Left colon (tissue), 2 donors: ENCODE measurements at places on chromosomes 7 and 10.

- DNase-seq: no peak
These were observed 19.7 kb downstream of the ESYT2 start for GRCh38 chr7:158809596-158809995.

DNA sequence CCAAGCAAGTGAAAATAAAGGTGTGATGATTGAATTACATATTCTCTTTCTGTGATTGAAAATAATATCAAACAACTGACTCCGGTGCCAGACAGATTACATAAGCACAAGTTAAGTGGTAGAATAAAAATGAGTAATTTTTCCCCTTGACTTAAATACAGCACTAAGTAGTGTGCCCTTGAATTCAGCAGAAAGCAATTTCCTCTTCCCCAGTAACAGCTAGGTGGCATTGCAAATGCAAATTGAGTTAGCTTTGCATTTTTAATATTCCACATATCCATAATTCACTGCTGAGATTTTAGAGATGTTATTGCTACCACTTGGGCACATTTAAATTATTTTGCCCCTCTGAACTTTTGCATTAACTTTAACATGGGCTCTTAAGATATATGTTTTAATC is 89.8 kb upstream of the NPVF start:
- no peak for DNase-seq

GRCh38 chr10:49654036-49654693 is 25.3 kb upstream of the C10orf53 start:
- no peak for DNase-seq

DNA sequence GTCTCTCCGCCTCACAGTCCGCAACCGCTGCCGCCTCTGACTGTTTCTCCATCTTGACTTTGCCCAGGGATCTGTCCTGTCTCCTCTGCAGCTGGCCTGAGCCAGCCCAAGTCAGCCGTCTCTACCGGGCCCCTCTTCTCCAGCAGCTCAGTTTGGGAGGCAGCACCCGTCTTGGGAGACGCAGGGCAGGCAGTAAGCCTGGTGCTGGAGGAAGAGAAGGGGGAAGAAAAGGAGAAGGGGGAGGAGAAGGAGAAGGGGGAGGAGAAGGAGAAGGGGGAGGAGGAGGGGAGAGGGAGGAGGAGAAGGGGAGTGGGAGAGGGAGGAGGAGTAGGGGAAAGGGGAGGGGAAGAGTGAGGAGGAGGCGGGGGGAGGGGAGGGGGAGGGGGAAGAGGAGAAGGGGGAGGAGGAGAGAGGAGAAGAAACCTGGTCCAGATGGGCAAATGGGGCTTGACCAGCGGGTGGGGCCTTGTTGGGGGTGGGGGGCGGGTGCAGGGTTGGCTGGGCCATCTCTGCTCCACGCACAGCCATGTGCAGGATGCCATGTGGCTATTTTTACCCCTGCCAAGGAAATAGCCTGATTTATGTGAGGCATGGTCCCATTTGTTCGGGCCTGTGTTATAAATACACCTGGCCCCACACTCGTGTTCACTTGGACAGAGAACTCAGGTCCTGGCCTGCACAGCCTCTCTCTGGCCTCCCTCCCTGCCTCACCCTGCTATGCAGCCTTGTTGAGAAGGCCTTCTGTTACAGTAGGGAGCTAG is 35.9 kb upstream of the FZD9 start:
- DNase-seq: no peak

DNA sequence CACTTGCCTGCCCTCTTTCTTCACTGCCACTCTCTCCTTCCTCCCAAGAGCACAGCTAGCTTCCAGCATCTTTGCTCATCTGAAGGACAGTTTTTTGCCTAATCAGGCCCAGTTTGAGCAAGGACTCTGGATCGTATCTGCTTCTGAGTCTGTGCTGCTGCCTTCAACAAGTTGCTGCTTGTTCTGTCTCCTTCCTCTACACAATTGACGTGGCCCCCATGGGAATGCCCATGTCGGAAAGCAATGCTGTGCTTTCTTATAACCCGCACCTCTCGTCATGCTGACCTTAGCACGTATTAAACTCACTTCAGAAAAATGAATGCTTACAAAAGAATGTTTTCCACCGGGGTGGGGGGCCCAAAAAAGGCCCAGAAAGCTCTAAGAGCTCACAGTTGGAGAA is 324.7 kb upstream of the C7orf33 start:
- no peak for DNase-seq

DNA sequence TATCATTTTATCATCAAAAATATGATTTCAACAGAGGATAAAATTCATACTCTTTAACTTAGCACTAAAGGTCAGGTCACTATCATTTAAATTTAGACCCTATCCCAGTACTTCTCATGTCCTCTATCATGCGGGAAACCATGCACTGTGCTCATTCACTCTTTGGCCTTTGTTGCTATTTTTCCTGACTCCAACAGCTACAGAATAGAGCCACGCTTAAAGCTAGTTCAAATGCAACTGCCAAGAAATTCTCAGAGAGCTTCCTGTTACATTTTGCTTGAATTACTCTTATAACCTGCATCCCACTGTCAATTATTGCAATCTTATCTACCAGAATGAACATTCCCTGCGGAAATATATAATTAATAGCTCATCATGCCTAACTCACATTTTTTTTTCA is 58.3 kb downstream of the SEMA3A start:
- DNase-seq: no peak

GRCh38 chr7:55387062-55387965 is 22.2 kb downstream of the LANCL2 start:
- DNase-seq: no peak

GRCh38 chr7:929311-929711 is 25.2 kb downstream of the ADAP1 start:
- DNase-seq: peak; percentile 24

DNA sequence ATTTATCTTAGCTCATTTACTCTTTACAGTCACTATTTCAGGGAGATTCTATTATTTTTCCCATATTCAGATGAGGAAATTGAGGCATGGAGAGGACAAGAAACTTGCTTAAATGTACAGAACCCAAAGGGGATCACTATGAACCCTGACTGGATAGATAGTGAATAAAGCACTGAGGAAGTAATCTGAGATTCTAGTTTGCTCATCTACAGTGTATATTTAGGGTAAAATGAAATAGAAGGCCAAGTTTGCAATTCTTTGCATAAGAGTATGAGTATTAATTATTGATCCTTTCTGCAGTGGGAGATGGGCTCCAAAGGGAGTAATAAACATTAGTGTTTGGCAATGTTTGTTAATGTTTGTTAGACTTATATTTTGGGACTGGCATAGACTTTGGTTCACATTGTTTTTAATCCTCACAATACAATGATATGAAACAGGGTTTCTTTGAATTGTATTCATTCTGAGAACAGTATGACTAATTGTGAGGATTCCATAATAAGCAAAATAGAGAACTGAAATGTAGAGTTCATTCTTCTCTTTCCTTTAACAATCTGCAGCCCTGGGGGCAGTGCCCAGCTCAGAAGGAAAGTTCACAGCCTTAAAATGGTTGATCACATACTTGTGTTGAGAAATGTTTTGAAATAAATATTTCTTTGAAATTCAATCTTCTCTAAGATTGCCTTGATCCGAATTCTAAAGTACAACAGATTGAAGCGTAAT is 131.0 kb upstream of the ZNF804B start:
- no peak for DNase-seq

DNA sequence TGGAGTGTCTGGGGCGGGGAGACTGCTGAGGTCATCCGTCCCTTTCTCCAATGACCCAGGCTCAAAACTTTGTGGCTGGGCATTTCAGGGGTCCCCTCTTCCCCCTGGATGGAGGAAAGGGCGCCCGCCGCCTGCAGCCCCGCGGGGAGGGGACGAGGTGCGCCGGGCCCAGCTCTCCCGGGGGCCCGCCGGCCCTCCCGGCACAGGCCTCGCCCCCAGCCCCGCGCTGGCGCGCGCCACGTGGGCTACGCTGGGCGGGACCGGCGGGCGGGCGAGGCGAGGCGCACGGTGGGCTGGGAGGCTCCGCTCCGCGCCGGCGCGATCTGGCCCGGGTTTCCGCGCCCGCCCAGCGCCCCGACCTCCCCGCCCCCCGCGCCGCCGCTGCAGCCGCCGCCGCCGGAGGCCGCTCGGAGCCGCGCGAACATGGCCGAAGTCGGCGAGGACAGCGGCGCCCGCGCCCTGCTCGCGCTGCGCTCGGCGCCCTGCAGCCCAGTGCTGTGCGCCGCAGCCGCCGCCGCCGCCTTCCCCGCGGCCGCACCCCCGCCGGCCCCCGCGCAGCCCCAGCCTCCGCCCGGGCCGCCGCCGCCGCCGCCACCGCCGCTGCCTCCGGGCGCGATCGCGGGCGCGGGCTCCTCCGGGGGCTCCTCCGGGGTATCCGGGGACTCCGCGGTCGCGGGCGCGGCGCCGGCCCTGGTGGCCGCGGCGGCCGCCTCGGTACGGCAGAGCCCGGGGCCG is at the start of gene FOXK1:
TSS of gene FOXK1 (plus strand) at position 410 of the 735 bp plus-strand sequence. CDS start at position 424, 14 bp downstream.
- peak; percentile 84 for DNase-seq

DNA sequence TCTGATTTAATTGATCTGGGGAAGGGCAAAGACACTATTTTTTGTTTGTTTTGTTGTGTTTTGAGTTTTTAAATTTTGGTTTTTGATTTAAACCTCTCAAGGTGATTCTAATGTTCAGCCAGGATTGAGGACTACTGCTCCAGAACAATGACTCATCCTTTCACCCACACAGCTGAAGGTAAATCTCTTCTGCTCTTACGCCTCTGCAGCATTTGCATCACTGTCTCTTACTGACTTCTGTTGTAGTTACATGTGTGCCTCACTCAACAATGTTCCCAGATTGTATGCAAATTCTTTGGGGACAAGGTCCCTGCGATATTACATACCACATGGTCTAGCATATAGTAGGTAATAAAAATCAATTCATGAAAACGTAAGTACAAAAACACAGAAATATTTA is 467.5 kb upstream of the LRRN3 start:
- DNase-seq: no peak

GRCh38 chr10:116408719-116409118 is 18.9 kb upstream of the PNLIPRP3 start:
- no peak for DNase-seq

DNA sequence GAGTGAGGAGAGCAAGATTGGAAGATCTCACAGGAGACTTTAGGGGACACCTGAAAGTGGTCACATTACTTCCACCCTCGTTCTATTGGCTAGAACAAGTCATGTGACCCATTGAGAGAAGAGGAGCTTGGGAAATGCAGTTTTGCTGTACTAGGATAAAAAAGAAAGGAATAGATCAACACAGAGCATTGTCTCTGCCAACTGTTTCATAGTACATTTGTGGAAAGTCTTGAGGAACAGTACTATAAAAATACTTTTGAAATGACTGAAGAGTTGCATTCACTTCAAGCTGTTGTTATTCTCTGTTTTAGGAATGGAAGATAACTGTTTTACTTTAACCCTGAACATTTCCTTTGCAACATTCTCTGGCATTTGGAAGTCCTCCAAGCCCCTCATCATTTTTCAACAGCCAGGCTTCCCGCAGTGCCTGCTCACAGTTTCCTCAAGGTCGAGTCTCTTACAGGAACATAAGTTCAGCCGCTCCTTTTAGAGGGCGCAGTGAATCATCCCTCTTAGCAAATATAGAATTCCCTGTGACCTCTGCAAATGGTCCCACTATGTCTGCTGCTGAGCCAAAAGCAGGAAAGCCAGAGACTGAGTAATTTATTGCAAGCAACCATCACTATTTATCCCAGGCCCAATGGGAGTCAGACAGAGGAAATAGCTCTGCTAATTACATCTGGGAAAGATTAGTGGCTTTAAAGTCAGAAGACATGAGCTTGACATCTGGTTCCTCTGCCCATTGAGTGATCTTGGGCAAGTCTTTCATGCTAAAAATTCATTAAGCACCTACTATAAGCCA is 40.7 kb downstream of the MRPL32 start:
- no peak for DNase-seq

GRCh38 chr7:28747404-28747803 is 210.7 kb downstream of the TRIL start:
- DNase-seq: no peak

GRCh38 chr7:158958618-158959017 is 102.3 kb downstream of the DYNC2I1 start:
- no peak for DNase-seq

DNA sequence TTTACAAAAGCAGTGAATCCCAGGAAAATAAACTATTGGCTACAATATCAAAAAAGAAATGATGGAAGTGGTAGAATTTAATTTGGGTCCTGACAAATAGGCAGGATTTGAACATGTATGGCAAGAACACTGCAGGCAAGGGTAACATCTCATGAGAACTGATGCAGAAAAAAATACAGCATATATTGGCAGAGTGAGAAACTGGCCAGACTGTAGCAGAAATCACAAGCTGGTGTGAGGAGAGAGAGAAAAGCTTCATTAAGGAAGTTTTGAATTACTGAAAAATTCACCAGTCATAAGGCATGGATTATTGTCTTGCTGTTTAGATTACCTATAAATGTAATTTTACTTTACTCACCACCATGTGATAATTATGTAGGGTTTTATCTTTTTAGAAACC is 77.4 kb downstream of the ZEB1 start:
- no peak for DNase-seq

DNA sequence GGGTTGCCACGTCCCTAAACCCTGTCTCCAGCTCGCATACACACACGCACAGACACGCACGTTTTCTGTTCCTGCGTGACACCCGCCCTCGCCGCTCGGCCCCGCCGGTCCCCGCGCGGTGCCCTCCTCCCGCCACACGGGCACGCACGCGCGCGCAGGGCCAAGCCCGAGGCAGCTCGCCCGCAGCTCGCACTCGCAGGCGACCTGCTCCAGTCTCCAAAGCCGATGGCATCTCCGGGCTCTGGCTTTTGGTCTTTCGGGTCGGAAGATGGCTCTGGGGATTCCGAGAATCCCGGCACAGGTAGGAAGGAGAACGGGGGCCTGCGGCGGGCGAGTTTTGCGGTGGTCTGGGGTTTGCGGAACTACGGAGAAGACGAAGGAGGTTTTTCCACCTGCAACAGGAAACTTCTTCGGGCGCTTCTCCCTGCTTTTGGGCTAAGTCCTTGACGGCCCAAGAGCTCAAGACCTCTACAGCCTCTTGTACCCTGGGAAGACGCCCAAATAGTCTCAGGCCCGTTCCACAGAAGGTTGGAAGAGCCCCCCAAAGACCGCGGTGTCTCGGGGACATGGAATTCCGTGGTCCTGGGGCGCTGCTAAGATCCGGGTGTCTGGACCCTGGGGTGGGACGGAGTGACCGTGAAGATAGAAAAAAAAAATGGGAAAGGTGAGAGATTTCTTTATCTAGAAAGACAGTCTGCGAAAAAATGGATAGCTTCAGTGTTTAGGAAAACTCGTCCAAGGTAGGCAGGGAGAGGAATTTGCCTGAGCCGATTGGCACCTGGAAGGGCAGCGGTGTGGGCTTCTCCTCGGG is at the start of gene GAD2:
TSS of gene GAD2 (plus strand) at position 190 of the 811 bp plus-strand sequence. CDS start at position 226, 36 bp downstream.
- no peak for DNase-seq

DNA sequence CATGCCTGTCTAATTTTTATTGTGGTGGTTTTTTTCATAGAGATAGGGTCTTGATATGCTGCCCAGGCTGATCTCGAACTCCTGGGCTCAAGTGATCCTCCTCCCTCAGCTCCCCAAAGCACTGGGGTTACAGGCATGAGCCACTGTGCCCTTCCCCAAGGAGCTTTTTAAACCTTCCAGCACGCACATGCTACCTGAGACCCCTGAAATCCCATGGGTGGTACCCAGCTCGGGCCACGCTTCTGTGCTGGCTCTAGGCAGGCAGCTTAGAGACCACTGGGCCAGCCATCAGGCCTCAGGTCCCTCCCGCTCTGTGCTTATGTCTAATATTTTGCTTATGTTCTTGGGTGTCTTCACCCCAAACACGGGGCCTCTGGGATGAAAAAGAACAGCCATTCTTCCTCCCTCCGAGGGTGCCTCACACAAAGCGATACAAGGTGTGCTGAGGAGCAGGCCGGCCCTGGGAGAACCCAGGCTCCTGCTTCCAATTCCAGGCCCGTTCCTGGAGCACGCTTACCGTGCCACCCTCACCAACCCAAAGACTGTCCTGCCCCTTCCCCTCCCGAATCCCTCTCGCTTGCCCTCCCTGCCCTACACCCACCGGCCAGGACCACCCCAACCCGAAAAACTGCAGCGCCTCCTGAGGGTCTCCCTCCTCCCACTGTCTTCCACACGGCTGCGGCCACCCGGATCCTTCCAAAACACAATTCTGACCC is 10.9 kb downstream of the SPOCK2 start:
- no peak for DNase-seq
